ENCODE measurements at places on chromosomes 12 and 14.

GRCh38 chr12:62627181-62627580 lies 160.6 kb downstream of the MON2 start:
- DNase-seq = no peak

GRCh38 chr14:104253901-104254353 lies 115.5 kb downstream of the KIF26A start:
- no peak for DNase-seq

DNA sequence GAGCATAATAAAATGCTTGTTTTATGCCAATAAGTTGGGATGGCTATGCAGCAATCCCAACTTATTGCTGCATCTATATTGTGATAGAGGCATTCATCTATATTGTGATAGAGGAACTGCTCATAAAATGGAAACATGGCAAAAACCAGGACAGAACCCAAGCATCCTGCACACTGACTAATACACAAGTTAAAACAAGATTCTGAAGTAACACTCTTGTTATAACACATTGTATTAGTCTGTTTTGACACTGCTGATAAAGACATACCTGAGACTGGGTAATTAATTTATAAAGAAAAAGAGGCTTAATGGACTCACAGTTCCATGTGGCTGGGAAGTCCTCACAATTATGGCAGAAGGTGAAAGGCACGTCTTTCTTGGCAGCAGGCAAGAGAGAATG lies 36.8 kb downstream of the KCNK10 start:
- DNase-seq = no peak

- DNase-seq = no peak
Observed at GRCh38 chr14:67784244-67784823, 32.1 kb downstream of the ZFYVE26 start.

DNA sequence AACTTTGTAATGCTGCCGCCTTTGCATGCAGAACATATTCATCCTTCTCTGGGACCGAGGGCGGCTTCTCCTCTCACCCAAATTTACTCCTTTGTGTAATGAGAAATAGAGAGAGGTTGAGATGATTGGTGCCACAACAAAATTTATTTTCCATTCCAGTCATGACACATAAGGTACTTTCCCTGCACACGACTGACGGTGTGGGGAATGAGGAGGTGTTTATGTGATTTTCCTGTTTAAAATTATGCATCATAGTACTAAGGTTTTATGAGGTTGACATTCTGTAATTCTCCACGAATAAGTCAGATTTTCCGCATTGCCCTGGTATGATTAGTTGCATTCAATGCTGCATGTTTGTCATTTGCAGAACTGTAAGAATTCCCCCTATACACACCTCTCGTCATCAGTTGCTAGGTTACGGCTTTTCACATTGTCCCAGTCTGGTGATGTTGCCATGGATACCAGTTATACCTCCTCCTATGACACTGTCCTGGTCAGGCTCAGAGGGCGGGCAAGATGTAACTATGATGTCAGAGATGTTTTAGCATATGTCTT lies 23.1 kb downstream of the BICDL1 start:
- DNase-seq = peak; percentile 29

DNA sequence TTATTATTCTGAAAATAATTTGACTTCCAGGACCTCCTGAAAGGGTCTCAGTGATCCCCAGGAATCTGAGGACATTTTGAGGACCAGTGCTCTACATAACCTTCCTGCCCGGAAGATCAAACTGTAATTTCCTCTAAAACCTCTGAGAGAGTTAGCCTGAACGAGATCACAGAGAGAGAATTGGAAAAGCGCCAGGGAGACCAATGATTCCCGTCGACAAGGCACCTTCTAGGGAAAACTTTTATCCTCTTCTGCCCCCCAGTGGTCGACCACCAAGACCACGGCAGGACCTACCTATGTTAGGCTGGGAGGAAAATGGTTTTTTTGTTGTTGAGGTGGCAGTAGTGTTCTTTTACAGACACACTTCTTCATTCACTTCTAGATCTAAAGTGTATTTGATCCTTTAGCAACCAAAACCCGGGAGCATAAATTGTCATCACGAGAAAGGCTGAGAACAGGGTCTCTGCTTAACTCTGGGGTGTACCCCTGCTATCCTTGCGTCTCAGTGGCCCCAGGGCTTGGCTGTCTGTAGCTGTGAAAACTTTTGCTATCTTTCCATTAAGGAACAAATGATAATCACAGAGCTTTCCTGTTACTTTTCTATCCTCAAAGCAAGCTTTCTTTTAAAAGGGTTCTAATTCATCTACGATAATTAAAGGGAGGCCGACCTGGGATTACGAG lies 62.9 kb upstream of the NID2 start:
- DNase-seq = peak; percentile 47

GRCh38 chr12:99453836-99454538 lies 193.6 kb upstream of the GARIN6 start:
- no peak for DNase-seq

- no peak for DNase-seq
Observed at GRCh38 chr14:33120341-33120740, 181.7 kb downstream of the NPAS3 start.

GRCh38 chr14:93029417-93029816 lies 86.3 kb downstream of the ITPK1 start:
- no peak for DNase-seq

GRCh38 chr14:59831121-59831730 lies 39.4 kb downstream of the RTN1 start:
- DNase-seq = no peak

GRCh38 chr12:16184681-16185080 lies 92.8 kb downstream of the SLC15A5 start:
- no peak for DNase-seq

- DNase-seq = no peak
Observed at GRCh38 chr14:22176957-22177356, 412.1 kb downstream of the DAD1 start.

DNA sequence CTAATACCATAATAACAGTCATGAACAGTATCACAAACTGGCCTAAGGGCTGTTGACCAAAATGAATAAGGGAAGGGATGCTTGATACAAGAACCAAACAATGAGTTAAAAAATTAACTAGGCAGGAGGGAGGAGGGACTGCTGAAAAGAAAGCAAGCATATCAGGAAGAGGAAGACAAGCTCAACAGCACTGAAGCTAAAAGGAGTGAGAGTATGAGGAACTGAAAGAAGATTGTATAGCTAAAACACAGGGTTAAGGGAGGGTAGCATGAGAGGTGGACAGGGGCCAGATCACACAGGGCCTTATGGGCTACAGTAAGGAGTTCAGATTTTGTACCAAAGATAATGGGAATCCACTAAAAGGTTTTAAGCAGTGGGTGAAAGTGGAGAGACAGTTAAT lies 34.1 kb downstream of the ITGA7 start:
- DNase-seq = no peak

- no peak for DNase-seq
Observed at GRCh38 chr14:100644784-100645183, 57.6 kb upstream of the BEGAIN start.

DNA sequence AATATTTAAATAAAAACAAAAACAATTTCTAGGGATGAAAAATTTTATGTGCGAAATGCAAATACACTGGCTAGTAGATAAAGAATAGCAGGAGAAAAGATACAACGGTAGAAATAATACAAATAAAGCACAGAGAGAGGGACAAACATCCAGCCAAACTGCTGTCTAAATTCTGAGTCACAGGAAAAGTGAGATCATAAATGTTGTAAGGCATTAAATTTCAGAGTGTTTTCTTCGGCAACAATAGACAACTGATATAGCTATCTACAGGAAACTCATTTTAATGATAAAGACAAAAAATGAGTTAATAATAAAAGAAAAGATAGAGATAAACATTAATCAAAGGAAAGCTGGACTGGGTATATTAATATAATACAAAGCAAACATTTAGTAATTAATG lies 122.2 kb downstream of the NTS start:
- no peak for DNase-seq

DNA sequence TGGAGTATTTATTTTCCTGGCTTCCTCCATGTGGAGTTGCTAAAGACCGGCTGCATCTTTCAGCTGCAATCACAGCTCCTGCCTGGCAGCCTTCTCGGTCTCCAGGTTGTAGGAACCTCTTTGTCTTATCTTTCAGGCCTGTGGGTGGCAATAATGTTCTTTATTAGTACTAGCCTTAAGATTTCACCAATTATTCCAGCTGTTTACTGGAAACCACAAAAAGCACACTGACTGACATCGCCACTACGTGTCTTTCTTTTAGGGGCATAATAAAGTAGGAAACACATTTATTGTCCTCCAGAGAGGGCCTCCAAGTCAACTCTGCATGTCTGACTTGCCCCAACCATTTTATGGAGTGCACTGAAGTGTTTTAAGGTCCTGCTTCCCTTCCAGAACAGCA lies 1116.5 kb upstream of the TMEM132C start:
- DNase-seq = no peak

DNA sequence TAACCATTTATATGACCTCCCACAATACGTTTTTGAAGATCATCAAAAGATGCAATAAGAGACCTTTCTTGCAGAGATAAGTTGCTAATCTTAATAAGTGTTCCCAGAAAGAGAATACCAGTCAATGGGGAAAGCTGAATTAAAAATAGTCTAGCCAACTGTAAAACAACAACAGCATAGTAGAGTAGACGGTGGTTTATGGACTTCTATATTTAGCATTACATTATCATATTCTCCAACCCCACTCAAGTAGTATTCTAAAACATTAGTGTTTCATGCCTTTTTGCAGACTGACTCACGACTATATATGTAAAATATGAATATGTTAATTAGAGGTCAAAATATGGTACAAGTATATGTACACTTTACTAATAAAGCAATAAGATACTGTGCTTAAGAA lies 218.9 kb downstream of the MED13L start:
- DNase-seq = no peak

DNA sequence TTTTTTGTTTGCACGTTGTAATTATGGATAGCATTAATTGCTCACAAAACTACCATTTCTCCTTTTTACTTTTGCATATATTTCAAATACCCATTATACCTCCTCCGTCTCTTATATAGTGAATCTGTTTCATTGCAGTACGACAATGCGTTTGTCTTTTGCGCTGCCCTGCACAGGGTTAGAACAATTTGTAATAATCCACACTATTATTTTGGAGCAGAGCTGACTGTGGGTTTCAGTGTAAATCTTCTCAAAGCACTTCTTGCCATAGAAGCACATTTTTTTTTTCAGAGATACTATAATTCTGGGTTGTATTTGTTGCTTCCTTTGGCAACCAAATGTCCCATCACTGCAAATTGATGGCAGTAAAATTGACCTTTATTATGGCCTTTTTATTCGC lies 451.8 kb upstream of the STXBP6 start:
- DNase-seq = no peak

- DNase-seq = no peak
Observed at GRCh38 chr12:114691763-114692185, 7.8 kb upstream of the TBX3 start.

- DNase-seq = no peak
Observed at GRCh38 chr12:62700091-62700880, 233.7 kb downstream of the MON2 start.

DNA sequence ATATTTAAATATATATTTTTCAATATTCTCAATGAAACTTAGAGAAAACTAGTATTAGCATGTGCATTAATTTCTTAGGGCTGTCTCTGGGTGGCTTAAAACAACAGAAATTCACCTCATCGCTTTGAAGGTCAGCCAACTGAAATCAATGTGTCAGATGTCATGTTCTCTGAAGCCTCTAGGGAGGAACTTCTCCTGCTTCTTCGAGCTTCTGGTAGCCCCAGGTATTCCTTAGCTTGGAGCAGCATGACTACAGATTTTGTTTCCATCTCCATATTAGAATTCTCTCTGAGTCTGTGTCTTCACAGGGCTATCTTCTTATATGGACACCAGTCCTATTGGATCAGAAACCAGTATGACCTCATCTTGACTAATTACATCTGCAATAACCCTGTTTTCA lies 221.5 kb downstream of the PDZRN4 start:
- no peak for DNase-seq

DNA sequence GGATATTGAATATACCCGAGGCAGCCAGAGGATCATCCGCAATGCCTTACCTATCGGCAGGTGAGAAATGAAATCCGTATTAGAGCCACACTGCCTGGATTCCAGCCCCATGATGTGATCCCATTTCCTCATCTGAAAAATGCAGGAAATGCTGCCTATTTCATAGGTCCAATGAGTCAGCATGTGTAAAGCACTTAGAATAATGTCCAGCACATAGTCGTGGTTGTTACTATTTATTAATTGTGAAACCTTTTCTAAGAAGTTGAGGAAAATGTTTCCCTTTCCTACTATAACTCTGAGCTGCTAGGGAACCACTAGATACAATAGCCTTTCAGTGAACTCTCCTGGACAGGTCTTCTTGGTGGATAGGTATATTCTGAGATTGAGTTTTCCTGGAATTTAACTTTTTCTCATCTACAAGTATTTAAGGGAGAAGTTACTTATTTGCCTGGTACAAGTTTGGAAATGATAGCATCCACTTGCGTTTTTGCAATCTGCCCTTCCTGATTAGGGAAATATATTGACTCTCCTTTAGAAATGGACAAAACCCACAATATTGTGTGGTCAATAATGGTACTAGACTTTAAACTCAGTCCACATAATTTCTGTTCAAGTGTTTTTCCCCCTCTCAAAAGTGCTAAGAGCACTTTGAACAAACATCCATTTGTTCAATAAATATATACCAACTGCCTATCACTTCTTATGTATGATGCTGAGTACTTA lies 12.2 kb downstream of the POLR3B start:
- DNase-seq = no peak

GRCh38 chr12:42689699-42690098 lies 100.2 kb upstream of the PRICKLE1 start:
- DNase-seq = no peak

DNA sequence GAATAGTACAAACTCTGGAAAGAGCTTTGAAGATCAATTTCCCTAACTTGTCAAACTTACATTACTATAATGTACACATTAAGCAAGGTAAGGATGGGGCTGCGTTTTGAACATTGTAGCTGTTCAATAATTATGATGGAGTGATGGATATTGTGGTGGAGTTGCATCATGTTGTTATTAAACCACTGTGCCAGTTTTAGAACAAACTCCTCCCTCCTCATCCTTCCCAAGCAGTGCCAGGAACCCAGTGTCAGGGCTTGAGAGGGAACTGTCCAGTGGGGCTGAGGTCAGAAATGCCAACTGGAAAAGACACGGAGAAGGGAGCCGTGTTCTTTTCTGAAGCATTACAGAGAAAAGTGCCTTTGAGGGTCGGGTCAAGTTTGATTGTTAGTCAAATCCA lies 31.9 kb upstream of the PAPOLA start:
- DNase-seq = no peak

- peak; percentile 39 for DNase-seq
Observed at GRCh38 chr14:74326369-74327152, 21.7 kb upstream of the VRTN start.

DNA sequence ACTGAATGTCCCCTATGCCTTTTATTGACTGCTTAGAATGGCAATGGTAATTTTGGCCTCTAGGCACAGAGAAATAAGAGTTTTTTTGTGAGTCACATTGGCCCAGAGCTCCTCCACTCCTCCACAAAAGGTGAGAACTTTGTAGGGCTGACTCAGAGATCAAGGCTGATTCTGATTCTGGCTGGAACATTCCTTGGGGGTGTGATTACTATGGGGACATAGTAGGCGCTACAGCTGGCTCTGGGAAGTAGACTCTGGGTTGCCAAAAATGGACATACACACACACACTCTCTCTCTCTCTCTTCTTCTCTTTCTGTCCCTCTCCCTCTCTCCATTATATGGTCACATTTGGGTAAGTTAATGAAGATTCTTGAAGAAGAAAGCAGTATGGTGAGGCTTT lies 174.6 kb upstream of the DDHD1 start:
- DNase-seq = no peak

Data from NCI-H2227 treated with DMSO at 0.1 percent for 48 hours (cell line).